NCI-H1417 (cell line): ENCODE measurements at places on chromosomes 1 and 21.

- peak; percentile 83 for DNase-seq
These were observed 3.3 kb upstream of the C1orf174 start for GRCh38 chr1:3903141-3904005.

DNA sequence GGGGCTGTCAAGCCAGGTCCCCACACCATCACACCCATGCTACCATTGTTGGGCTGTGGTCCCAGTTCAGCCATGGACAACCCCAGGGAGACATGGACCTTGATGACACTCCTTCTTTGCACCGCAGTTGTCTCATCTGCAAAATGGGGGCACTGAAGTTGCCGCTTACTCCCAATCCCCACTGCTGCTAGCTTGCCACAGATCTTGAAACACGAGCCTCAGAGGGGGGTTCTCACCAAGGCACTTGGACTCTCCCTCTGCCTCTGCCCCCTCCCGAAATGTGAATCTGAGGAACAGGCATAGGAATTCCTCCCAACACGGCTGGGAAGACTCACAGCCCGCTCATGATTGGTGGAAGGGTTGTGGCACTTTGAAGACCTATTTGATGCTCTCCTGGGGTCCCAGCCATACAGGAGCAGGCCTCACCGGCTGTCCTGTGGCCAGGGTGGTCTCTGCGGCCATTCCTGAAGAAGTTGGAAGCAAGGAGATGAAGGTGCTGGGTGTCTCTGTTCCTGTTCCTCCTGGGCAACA lies 31.1 kb downstream of the RUNX3 start:
- DNase-seq: no peak

DNA sequence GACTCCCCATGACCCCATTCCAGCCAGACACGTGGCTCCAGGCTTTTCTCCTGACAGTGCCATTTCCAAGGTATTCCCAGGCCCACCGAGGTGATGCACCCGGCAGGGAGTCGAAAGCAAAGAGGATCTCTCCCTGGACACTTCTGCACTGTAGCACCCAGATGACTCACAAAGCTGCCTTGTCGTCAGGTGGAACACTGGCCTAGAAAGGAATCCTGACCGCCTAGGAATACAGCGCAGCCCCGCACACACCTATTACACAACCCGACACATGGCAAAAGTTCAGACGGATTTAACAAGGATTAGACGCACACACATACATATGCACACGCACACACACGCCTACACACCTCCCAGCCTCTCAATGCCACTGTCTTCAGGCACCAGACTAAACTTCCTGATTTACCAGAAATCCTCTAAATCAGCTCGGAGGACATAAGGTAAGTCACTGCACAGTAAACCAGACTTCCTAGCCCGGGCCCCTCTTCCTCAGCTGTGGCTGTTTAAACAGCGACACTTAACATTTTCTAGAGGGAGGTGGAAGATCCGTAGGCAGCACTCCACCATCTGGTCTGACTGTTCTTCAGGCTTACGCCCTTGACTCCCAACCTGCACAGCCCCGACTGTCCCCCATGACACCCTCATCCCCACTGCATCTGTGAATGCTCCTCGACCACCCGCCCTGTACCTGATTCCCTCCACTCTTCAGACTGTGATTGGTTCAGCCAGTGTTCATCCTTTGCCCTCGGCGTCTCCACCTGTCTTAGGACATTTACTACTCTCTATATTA lies 12.7 kb downstream of the FAM89A start:
- no peak for DNase-seq

DNA sequence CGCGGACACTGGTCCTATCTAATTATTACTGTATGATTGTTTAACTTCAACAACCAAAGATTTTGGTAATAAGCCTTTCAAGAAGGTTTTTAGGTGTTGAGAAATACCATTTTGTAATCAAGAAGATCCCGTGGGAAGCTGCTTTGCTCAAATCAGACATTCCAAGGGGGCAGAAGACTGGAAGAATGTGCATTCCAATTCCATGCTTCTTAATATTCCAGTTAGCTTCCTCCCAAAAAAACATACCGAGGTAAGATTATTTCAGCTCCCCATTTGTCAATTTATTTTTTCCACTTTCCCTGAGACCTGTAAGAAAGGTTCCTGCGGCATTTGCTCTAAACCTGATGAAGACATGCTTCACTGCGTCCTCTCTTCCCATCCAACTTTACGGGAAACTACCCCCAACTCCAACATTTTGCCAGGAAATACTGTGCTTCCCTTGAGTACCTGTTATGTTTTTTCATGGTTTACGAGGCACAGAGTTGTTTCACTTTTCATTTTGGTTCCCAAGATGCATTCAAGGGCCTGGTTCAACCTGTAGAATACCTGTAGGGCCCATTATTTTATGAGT lies 4.1 kb downstream of the CNN3 start:
- no peak for DNase-seq

DNA sequence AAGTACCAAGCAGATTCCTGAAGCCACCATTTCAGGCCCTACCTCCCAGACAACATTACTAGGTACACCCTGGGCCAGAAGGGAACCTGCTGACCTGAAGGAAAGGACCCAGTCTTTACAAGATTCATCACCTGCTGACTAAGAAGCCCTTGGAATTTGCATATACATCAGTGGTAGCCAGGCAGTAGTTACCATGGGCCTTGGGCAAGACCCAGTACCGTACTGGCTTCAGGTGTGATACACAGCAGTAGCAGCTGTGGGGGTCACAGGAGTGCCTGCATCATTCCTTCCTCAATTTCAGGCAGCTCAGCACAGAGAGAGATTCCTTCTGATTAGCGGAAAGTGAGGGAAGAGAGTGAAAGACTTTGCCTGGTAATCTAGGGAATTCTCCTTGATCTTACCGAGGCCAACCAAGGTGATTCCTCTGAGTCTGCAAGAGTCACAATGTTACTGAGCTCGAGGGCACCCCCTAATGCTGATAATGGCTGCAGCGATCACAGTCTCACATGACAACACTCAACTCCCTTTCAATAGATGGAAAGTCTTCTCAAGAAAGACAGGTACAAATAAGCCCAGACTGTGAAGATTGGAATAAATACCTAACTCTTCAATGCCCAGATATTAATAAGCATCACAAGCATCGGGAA lies 22.0 kb upstream of the UHMK1 start:
- no peak for DNase-seq

DNA sequence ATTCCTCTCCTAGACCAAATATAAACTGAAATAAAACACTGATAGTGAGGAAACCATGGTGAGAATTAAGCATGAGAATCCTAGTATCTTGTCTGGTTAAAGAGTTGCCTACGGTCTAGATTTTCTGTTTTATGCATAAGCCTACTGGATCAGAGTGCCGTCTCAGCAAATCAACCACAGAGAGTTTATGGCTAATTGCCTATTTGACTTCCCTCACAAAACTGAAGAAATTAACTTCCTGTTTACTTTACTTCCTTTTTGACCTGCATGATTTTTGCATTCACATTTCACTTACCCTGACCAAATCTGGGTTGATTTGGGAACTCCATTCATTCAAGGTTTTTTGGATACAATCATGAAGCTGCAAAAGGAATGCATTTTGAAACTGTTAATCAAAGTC lies 5.0 kb downstream of the GCLM start:
- no peak for DNase-seq

DNA sequence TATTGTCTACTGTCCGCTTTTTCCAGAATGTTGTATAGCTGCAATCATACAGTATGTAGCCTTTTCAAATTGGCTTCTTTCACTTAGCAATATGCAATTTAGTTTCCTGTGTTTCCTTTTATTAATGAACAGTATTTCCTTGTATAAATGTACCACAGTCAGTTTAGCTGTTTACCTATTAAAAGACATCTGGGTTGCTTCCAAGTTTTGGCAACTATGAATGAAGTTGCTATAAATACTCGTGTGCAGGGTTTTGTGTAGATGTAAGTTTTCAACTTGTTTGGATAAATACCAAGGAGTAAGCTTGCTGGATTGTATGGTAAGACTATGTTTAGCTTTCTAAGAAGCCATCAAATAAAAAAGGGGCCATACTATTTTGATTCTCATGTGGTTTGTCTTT lies 24.4 kb upstream of the KCNJ6 start:
- DNase-seq: no peak

DNA sequence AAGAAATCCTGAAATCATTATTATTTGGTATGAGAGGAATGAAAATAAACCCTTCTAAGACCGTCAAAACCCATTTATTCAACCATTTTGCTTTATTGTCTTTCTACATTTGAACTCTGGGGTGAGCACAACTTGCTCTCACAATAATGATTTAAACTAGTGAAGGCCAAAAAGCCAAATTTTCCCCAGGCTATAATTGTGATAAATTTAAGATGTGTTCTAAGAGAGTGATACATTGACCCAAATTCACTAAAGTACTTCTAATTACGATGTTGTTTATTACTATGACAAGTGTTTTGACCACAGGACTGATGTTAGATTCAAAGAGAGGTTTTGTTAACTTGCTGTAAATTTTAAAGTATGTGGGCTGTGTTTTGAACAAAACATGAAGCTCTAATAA lies 670.9 kb upstream of the NR5A2 start:
- no peak for DNase-seq

- no peak for DNase-seq
These were observed 131.4 kb upstream of the COL6A1 start for GRCh38 chr21:45850181-45850580.

- DNase-seq: no peak
These were observed 89.4 kb downstream of the DTL start for GRCh38 chr1:212124690-212125582.
